ENCODE measurements at places on chromosomes 7 and 10.

- no peak for DNase-seq
Observed at GRCh38 chr7:118217210-118217619, 7.3 kb upstream of the ANKRD7 start.

GRCh38 chr10:95236068-95236903, 42.2 kb downstream of the ACSM6 start:
- no peak for DNase-seq

- peak; percentile 14 for DNase-seq
Observed at GRCh38 chr10:91907914-91908336, 1.4 kb downstream of the FGFBP3 start.

- no peak for DNase-seq
Observed at GRCh38 chr7:131071786-131072504, 255.7 kb upstream of the MKLN1 start.

- DNase-seq = no peak
Observed at GRCh38 chr10:80705899-80706298, 168.2 kb downstream of the SH2D4B start.

DNA sequence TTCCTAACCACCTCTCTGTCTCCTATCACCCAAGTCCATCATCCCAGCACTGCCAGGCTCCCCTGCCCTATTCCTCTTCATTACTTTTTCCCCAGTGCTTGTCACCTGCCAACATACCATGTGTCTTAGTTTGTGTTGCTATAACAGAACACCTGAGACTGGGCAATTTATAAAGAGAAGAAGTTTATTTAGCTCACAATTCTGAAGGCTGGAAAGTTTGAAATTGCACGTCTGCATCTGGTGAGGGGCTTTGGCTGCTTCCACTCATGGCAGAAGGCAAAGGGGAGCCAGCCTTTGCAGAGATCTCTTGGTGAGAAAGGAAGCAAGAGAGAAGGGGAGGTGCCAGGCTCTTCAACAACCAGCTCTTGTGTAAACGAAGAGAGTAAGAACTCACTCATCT, 47.3 kb downstream of the DRGX start:
- no peak for DNase-seq

- DNase-seq = no peak
Observed at GRCh38 chr7:121337398-121337797, 8.6 kb downstream of the WNT16 start.

DNA sequence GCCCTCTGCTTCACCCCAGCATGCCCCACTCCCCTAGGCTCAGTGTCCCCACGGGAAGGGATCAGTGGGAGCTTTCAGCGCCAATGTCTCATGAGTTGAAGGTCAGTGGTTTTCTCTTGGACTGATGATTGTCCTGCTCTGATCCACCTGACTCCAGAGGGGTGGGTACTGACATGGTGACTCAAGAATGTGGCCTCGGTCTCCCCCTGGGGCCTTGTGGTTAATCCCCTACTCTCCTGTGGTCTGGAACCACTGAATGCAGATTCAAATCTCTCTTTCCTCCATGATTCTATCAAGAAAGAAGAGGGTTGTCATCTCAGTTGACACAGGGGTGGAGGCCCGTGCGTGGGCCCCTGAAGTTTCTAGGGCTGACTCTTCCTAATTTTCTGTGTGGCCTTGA, 176.9 kb downstream of the RPS24 start:
- no peak for DNase-seq

- no peak for DNase-seq
Observed at GRCh38 chr7:1237704-1238255, 5.1 kb downstream of the UNCX start.

- DNase-seq = no peak
Observed at GRCh38 chr10:30505543-30506298, 71.7 kb downstream of the MAP3K8 start.

- no peak for DNase-seq
Observed at GRCh38 chr7:24704311-24704710, 53.0 kb downstream of the GSDME start.

GRCh38 chr7:139713526-139714162, 64.2 kb downstream of the HIPK2 start:
- no peak for DNase-seq

GRCh38 chr7:32476816-32477648, 13.1 kb downstream of the LSM5 start:
- DNase-seq = no peak

GRCh38 chr10:73823391-73823790, 12.0 kb upstream of the NDST2 start:
- no peak for DNase-seq

All from HEK293T (cell line).